ENCODE measurements at places on chromosomes 5 and 9.

GRCh38 chr5:151819830-151820229 lies 48.1 kb downstream of the G3BP1 start:
- DNase-seq: no peak

- peak; percentile 1 for DNase-seq
These were observed 89.5 kb downstream of the EPB41L4A start for GRCh38 chr5:112329419-112330090.

GRCh38 chr5:175248416-175248905 lies 195.5 kb downstream of the DRD1 start:
- DNase-seq: no peak

GRCh38 chr9:136326061-136326760 lies 1.1 kb upstream of the GPSM1 start:
- no peak for DNase-seq

DNA sequence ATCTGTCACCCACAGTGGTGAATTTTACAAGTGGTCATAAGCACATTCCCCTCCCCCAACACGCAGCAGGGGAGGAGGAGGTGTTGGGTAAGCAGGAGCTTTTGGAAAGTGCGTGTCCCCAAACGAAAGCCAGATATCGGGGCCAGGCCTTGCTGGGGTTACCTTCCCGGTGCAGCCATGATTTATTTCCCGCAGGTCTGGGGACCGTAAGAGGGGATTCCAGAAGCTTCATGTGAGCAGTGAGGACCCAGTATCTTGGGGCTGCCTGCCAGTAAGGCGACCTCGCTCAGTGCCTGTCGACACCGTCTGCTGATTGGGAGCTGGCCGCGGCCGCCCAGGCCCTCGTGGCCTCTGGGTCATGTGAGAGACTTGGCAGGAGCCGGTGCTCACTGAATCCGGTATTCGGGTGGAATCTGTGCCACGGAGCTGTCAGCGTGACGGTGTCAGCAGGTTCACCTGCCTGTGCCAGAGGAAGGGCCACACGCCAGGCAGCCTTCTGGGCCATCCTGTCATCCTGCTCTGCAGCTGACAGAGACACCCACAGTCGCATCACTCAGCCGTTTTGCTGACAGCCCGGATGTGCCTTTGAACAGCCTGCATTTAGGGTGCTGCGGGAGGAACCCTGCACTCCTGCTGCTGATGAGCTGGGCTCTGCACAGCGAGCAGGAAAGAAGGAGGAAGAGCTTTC lies 37.3 kb downstream of the SEC61B start:
- peak; percentile 36 for DNase-seq

- DNase-seq: no peak
These were observed 108.6 kb downstream of the FBXO38 start for GRCh38 chr5:148492351-148492750.

DNA sequence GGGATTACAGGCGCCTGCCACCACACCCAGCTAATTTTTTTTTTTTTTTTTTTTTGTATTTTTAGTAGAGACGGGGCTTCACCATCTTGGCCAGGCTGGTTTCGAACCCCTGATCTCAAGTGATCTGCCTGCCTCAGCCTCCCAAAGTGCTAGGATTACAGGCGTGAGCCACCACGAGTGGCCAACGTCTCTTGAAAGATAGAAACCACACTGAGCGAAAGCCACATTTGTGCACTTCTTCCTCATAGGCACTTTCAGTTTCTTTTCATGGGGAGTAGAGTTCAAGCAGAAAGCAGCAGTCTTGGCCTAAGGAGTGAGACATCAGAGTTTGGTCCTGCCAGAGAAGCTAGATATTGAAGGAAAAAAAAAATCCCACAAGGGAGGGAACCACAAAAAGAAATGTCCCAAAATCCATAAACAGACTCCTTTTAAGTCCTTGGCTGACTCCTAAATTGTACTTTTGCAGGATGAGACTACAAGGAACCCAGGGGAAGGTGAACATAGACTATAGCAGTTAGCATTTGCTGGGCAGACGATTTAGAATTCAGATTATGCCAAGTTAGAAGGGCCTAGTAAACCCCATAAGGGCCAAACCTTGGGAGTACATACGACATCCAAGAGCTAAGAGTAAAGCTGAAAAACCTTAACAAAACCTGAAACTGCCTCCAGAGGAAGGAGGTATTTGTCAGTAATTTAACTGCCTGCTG lies 43.9 kb upstream of the GLIPR2 start:
- DNase-seq: peak; percentile 58
